Ascending aorta (tissue), 2 donors: ENCODE measurements at places on chromosomes 2 and 18. TPM values are rescaled to one million over a fixed set of nuclear protein-coding genes. Genes with fewer than 3 reads are reported as not detected.
A peak's percentile ranks its signal among the peaks of the same experiment; 100 is the strongest.

DNA sequence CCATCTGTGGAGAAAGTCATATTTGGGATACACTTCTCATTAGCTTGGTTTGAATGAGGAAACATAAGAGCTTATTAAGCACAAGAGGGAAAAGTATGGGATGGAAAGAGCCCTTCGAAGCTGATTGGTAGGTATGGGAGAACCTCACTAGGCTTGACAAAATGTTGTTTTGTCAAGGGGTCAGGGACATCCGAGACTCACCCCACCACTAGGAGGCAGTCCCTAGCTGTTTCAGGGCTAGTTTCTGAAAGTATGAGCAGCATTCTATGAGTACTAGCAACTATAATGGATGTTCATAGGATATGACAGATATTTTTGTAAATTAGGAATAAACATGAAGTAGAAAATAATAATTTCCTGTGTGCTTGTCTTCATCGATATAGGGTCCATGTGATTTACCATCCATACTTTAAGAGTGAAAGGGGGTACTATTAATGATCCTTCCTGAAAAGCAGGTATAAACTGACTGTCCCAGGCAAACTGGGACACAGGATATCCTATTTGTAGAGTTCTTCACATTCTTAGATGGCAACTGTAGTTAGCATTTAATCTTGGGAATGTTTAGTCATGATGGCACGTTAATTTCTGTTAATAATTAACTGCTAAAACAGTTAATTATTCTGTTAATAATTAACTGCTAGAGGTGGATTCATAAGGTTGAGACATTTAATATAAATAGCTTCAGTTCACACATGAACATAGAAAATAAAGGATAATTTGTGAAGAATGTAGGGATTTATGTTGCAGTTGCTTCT is 28.4 kb downstream of the OTX1 start:
- DNase-seq, result no peak

DNA sequence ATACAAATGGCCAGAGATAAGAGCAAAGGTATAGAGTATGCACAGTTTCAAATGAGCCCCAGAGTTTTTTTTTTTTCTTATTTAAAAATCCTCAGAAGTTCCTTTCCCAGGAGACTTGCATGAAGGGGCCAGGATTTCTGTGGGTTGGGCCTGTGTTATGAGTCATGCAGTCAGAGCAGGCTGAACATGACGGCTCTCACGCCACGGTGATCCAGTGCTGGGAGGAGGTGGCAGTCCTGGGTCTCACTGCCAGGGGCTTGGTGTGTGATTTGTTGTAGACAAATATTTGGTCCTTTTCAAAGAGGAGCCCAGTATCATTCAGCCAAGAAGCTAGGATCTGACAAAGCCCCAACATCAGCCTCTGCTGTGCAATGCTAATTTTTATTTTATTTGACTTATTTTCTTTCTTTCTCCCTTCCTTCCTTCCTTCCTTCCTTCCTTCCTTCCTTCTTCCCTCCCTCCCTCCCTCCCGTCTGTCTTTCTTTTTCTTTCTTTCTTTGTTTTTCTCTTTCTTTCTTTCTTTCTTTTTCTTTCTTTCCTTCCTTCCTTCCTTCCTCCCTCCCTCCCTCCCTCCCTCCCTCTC is 10.4 kb upstream of the KCNE4 start:
- DNase-seq, result peak; percentile 92

DNA sequence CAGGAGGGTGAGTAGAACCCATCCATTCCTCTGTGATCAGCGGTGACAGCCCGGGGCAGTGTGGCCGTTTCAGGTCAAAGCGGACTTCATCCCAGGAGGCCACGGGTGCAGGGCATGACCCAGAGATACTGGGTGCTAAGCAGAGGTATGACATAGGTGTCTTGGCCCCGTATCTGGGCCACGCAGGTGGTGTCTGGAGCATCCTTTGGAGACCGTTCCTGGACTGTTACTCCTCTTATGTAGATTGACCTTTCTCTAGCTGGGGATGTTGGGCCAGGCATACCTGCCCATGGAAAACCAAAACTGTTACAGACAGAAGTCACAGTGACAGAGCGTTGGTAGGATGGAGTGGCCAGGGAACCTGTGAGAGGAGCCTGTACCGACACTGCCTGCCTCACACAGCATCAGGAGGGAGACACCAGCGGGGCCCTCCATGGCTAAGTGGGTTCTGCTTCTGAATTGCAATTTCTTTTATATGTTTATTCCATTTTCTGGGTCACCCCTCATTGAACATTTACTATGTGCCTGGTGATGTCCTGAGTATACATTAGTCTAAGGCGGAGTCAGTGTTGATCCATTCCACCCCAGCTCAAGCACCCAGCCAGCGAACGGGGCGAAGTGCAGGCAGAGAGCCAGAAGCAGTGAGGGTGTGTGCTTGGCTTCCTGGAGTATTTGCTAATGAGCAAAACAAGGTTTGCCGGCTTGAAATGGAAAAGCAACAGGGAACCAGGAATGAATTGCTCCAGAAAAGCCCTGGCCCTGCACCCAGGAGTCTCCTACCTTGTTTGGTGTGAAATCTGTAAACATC is 141.7 kb downstream of the SH3RF3 start:
- DNase-seq, result no peak

DNA sequence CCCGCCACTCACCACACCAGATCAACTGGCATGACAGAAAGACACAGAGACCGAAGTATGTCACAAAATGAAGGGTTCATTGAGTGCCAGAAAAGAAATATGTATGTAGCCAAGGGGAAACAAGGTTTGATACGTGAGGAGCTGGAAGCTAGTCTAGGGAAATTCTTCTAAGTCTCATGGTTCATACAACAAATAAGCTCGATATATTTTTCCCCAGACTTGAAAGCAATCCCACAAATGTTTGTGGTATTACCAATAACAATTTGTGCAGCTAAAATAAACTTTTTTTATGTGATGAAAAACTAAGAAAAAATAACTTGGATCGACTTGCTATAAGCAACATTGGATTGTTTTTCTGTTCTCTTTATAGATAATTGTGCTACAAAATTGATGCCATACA is 777.0 kb downstream of the TSN start:
- no peak for DNase-seq

TUBB8B gene
- not detected for total RNA-seq

DNA sequence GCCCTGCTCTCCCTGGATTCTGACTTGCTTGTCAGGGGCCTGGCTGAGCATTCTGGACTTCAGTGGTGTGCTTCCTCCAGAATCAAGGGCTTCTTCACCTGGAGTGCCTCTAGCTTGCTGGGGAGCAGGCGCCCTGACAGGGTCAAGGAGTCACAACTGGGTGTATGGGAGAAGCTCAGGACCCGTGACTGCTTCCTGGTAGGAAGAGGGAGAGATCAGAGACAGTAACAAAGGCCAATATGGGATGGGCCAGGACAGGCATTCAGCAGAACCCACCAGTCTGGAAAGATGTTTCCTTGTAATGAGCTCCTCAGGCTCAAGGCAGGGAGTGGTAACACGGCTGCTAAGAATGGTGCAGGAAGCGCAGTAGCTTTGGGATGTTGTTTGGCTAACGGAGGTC is 104.4 kb upstream of the ACAA2 start:
- no peak for DNase-seq

GRCh38 chr2:1140389-1141003 is 189.8 kb downstream of the SNTG2 start:
- no peak for DNase-seq

DNA sequence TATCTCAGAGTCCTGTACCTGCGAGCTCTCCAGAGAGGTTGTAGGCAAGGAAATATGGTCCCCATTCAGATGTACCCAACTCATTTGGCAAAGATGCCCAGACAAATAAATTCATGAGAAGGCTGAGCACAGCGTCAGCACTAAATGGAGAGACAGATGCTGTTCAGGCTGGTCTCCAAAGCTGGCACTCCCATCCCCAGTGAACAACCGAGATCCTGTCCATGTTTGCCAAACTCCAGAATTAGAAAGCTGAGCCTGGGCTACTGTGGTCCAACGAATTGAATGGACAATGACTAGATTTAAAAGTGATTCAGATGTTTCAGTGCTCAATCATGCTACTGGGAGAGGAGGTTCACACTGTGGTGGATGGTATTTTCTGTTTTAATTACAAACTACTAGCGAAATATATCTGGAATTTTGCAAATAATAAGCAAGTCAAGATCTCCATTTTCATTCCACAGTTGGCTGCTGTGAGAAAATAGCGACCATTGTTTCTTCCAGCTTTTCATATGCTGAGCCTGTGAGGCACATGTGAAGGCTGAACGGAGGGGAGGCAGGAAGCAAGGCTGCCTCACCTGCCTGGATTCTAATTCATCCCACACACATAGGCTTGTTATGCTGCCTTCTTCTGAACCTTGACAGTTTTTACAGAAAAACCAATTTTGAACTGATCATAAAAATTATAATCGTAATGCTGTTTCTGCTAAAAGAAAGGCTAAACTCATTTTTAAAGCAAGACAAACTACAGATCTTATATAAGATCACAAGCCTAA is 22.6 kb upstream of the DAPL1 start:
- no peak for DNase-seq

DNA sequence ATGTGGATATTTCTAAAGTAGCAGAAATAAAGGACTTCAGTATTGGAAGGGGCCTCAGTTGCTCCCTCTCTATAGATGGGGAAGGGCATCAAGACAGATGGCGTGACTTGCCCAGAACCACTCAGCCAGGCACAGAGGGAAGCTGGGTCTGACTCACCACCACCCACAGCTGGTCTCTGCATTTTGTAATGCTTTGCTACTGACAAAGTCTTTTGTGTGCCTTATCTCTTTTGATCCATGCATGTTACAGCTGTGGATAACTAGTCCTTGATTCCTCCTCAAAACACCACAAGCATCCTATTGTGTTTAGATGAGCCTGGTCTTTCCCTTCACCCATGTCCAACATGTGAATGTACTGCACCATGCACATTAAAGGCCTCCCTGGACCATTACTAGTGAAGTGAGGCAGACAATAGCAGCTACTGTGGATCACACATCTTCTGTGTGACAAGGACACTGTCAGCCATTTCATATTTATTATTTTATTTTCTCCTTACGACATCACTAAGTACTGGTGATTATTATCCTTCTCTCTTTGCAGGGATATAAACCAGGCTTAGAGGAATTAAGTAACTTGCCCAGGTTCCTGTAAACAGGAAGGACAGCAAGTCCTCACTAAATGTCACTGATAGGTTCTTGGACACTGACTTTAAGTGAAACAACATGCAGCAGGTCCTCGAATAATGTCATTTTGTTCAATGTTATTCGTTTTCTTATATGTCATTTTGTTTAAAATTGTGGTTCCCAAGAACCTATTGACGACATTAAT is 29.6 kb upstream of the IL37 start:
- no peak for DNase-seq

GRCh38 chr2:191170773-191171172 is 20.0 kb upstream of the STAT4 start:
- DNase-seq, result no peak

- DNase-seq, result no peak
Measured at GRCh38 chr18:23380001-23380550, 73.0 kb upstream of the RIOK3 start.

GRCh38 chr2:151720521-151720920 is 13.8 kb downstream of the NEB start:
- no peak for DNase-seq

PRKAG3 gene
- total RNA-seq, result not detected

DNA sequence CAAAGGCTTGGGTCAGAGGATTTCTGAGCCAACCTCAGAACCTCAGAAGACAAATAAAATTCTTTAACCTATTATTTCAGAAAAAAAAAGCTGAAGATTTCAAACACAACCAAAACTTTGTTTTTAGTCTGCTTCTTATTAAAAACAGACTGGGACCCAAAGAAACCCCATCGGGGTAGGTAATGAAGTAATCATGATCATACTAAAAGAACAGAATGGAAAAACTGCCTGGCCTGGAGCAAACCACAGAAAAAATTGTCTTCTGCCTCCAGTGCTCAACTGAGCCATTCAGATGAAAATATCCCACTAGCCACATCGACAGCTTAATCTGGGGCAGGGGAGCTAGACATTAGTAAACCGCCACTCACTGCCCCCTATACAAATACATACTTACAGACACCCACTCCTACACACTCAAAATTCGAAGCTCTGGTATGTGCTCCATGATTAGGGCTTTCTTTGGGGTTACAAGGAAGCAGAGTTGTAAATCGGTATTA is 76.5 kb downstream of the SDC1 start:
- DNase-seq, result no peak

DNA sequence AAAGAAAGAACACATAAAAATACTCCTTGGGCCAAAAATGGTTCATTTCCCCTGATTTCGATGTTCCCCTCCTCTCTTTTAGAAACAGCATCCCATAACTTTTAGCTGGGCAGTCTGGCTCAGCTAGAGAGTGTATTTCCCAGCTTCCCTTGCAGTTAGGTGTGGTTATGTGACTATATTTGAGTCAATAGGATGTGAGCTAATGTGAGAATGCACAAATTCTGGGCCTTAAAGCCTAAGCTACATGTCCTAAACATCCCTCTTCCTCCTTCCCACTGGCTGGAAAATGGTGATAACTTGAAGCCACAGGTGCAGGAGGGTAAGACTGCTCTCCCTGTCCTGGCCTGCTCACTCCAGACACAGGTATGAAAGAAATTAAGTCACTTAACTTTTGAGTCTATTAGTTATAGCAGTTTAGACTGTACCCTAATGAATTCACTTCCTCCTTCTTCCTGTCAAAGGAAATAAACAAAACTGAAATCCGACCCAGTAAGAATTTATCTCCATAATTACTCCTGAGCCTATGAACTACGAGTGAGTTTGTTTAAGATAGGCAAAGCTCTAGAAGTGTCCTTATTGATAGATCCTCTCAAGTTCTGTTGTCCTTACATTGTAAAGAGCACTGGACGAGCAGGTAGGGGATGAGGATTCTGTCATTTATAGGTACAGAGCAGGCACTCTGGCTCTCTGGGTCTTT is 177.6 kb downstream of the MTX2 start:
- no peak for DNase-seq

- no peak for DNase-seq
Measured at GRCh38 chr2:14194233-14194632, 438.3 kb upstream of the LRATD1 start.

PIKFYVE gene
- 12.0 TPM for total RNA-seq

NT5C1B gene
- not detected for total RNA-seq

FBXO15 gene
- not detected for total RNA-seq

DNA sequence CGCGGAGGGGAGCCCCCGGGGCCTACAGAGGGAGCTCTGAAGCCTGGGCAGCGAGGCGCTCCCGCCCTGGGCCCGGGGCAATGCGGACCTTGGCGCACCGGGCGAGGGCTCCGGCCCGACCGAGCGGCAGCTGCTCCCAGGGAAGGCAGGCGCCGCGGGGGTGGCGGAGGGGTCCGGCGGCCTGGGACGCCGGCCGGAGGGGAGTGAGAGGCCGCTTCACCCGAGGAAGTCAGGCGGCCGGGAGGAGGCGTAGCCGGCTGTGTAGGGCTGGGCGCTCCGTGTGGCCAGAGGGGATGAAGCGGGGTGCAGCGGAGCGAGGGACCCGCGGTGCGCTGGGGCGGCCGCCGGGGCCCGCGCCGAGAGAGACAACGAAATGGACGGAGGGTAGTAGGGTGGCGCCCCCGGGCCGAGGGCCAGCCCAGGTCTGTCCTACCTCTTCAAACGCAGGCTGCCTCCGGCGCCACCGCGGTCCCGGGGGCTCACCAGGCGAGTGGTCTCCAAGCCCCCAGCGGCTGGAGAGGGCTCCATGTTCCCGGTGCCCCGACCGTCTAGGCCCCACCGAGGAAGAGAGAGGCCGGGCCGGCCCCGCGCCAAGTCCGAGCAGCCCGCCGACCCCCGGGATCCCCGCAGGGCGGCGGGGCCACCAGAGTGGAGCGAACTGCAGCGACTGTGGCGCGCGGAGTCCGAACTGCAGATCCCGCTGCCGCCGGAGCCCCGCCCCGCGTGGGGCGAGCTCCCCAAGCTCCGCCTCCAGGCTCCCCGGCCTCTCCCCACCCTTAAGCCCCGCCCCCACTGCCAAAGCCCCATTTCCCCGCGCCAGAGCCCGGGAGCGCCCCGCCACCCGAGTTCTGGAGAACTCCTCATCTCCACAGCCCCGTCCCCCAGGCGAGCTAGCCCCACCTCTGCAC is at the start of gene SLC30A3:
TSS of gene SLC30A3 (minus strand) at position 669 of the 908 bp plus-strand sequence. CDS start at position 528, 141 bp downstream.
- DNase-seq, result no peak
